CD4-positive, alpha-beta T cell treated with Interleukin-6 at 100 ng/mL for 8 hours (primary cell): ENCODE measurements at places on chromosomes 12 and 14.

GRCh38 chr12:32270818-32271710, 128.3 kb upstream of the FGD4 start:
- DNase-seq: no peak

- DNase-seq: no peak
Observed at GRCh38 chr14:56860441-56860840, 50.2 kb upstream of the OTX2 start.

DNA sequence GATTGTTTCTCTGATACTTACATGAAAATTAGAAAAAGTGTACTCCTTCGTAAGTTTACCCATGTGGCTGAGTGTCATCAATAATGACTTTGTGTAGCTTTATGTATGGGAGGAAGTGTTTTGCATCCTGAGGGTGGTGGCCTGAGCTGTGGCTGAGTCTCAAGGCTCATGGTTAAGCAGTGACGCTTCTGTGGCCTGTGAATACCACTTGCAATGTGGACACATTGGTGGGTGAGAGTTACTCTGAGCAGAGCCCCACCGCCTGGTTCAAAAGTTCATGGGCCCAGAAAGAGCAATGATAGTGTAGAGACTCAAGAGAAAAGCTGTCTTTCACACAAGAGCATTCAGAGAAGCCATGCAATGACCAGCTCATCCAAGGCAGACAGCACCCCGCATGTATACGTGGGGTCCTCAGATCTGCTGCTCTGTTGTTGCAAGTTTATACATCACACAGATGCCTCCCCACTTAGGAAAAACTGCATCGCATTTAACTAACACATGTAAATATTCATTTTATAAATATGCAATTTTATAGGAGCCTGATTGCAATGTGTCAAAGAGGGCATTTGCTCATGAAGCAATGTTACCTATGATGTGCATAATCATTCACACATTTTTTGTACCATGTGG, 55.1 kb upstream of the FRMD6 start:
- no peak for DNase-seq

DNA sequence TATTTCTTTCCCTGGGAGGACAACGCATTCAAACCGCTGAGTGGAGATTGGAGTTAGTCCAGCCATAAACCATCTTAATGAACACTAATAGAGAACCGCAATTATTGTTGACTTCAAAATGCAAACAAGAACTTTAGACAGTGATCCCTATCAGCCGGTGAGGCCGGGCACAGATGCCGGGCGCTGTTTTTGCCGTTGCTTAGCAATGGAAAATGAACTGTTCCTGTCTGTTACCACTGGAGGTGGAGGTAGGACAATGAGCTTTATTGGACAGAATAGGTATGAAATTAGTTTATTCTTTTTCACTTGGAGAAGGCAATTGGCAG, 216.8 kb downstream of the TTC8 start:
- DNase-seq: no peak

- DNase-seq: no peak
Observed at GRCh38 chr14:97838986-97839385, 1041.8 kb downstream of the VRK1 start.

GRCh38 chr14:89280600-89280999, 136.4 kb downstream of the FOXN3 start:
- DNase-seq: no peak

- no peak for DNase-seq
Observed at GRCh38 chr14:36524874-36525745, 5.1 kb upstream of the NKX2-1 start.

- DNase-seq: no peak
Observed at GRCh38 chr14:32559590-32559989, 230.5 kb downstream of the AKAP6 start.

DNA sequence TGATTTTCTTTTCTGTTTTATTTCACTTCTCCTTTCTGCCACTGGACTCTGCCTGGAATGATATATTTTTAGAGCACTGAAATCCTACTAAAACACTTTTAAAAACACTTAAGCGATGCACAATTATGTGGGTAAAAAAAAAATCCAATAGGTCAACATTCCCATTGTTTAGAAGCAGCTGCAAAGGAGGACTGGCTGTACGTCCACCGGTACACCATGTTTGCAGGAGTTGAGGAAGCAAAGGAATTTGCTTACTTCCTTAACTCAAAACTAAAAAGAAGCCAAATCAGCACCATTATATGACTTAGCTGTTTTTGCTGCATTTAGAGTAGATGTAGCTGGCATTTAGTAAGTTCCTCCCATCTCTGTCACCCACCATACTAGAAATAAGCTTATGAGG, 186.8 kb upstream of the TMTC1 start:
- no peak for DNase-seq

DNA sequence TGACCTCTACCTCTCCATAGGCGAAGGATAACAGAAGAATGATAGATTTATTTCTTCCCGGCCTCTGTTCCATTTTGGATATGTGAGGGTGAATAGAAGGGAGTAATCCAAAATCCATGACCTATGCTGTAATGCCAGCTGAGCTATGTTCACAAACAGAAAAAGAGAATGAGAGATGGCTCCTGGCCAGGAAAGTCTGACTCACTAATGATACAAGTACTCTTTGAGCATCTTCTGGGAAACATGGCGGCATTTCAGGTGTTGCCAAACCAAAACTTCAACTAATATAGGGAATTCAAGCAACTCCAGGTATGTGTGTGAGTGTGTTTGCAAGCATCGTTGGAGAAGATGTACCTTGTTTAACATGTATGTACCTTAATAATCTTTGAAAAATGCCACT, 55.1 kb downstream of the MED13L start:
- no peak for DNase-seq

DNA sequence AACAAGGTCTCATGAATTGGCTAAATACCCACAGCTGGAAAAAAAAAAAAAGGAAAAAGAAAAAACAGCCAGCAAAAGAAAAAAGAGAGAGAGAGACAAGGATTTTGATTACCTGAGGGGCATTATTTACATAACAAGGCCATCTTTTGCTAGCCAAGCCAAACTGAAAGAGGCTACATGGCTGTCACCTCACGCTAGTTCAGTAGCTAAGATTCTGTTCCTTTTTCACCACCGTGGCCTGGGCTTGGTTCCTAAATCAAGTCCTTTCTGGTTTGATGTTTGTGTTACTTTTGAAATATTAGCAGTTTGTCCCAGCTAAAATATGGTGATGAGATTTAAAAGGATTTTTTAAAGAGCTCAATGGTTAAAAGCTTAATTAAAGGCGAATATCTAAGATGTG, 2.0 kb upstream of the SDS start:
- no peak for DNase-seq

DNA sequence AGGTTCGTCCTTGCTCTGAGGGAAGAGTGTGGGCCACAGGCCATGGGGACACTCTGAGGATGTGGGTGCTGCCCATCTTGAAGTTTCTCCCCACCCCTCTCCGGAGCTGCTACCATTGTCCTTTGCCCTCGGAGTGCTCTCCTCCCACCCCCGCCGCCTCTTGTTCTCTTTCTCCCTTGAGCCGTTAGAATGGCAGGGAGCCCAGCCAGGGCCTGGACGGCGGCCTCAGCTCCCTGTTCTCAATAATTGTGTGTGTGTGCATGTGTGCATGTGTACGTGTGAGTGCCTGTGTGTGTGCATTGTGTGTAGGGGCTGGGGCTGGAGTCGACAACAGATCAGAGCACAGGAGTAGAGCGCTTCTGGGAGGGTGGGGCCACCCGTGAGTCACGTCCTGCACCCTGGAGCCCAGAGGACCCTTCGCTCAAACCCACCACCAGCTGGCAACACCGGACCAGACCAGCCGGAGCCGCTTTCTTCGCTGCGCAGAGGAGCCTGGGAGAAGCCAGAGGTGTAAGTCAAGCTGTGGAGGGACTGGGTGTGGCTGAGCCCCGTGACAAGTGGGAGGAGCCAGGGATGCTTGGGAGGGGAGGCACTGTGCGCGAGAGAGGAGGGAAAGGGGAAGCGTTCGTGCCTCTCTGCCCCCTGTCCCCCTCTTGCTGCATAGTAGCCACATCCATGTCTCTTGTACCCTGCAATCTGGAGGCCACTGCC, 25.9 kb upstream of the KCNA5 start:
- DNase-seq: no peak

DNA sequence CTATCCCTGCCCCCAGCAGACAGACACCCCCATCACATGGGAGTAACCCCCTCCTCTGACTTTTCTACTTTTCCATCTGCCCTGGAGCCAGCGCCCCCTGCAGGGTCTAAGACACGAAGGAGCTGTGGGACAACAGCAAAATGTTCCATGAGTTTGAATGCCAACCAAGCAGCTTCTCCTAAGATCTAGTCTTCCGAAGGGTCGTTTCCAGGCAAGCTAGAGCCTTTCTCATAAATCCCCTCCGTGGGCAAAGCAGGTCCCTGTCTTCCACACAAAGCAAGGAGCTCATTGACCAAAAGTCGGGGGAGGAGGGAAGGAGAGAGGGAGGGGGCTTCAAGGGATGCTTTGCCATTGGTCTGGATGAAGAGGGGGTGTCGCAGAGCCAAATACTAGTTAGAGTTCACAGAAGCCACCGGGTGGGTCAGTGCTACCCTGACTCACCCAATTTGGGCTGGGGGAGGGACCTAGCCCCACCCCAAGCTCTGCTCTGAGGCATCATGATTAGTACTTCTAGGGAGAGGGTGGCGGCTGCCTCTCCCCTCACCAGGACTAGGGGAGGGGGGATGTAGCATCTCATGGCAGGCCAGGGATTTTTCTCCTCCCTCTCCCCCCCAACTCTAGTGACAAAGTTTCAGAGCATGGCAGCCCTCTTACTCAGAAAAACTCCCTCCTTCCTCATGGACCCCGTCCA, 1.6 kb downstream of the MSI1 start:
- no peak for DNase-seq

DNA sequence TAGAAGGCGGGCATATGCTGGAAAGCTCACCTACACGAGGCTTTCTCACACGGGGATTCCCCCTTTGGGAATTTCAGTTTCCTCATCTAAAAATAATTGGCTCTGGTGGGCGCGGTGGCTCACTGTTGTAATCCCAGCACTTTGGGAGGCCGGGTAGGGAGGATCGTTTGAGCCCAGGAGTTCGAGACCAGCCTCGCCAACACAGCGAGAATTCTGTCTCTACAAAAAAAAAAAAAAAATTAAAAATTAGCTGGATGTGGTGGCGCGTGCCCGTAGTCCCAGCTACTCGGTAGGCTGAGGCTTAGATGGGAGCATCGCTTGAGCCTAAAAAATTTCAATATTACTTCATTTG, 400 bp upstream of the NDUFA12 start:
- DNase-seq: no peak

DNA sequence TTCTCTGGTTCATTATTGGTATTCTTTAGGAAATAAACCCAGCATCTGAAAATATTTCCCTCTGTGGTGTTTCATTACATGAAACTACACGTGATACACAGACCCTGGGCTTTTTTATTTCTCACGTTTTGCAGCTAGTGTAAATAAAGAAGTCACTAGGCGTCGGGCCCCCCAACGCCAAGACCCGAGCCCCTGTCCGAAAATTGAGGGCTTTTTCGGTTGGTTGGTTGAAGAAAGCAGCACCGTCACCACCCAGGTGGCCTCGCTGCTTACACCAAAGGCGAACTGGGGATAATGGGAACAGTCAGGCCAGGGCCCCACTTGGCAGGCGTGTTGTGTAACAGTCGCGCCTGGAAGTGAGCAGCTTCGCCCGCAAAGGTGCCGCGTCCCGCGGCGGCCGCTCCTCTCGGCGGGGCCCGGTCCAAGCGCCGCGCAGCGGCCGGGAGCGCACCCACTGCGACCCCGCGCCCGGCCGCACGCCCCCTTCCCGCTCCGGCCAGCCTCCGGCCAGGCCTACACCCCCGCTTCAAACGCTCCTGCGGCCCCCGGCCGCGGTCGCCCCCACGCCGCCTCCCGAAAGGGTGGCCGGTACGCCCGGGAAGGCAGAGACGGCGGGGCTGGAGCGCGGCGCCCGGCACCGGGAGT, 1.2 kb downstream of the DUSP16 start:
- DNase-seq: no peak

DNA sequence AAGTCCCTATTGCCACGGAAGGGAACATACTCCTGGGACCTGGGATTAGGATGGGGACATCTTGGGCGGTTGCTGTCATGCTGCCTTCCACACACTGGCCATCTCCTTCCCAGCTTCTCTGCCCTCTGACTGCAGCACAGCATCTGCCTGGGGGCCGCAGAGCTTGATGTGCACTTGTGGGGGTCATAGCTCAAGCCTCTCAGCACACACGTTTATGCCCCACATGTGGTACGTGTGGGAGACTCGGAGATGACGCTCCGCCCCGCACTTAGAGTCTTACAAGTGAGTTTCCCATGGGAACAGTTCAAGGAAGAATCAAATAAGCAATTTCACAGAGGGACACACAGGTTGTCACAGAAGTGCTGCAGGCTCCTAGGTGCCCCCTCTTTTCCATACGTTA, 8.6 kb downstream of the ACADS start:
- no peak for DNase-seq

DNA sequence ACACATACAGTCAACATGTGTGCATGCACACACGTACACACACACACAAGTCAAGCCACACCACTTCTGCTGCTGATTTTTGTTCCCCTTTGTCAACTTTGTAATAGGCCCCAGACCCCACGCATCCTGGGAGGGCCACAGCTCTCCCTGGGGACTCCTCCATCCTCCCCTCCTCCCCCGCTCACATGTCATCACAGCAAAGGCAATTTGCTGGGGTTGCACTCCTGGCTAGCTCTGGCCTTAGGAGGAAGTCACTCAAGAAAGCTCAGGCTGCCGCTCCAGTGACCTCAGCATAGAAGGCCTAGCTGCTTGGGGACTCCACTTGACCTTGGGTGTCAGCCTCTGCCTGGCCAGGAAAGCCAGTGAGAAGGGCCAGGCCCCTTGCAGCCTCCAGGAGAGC, 27.2 kb downstream of the NGB start:
- DNase-seq: no peak

- DNase-seq: no peak
Observed at GRCh38 chr12:242496-242895, 20.1 kb downstream of the SLC6A13 start.

DNA sequence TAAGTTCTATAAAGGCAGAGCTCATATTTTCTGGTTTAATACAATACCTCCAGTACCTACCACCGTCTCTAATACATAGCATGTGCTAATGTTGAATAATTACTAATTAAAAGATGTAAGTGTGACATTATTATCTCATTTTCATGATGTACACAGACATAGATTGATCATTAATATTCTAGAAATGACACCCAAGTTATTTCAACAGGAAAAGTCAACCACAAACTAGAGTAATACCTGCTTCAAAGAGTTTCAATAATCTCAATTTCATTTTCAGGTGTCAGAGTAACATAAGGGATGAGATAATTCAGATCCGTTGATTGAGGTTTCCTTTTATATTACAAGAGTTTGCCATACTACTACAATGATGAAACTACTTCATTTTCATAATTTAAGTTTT, 388.9 kb downstream of the SOX5 start:
- no peak for DNase-seq

GRCh38 chr14:22522466-22522957, 66.5 kb downstream of the DAD1 start:
- no peak for DNase-seq
